ENCODE measurements at places on chromosomes 5 and 9.

- no peak for DNase-seq
Observed at GRCh38 chr5:124858612-124859011, 112.2 kb upstream of the ZNF608 start.

DNA sequence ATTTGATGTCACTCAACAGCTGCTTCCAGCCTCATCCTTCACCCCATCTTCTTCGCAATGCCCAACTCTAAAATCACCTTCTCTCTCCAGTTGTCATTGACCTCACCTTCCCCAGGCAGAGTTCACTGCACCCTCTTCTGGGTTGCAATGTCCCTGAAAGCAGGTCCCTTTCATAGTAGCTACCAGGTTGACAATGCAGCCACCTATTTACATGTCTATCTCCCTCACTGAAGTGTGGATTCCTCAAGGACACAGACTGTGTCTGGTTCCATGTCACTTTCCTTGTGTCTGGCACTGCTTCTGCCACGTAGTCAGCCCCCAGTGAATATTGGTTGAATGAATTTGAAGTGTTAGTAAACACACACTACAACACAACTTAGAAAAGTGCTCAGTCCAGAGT, 445.5 kb upstream of the WWC1 start:
- no peak for DNase-seq

DNA sequence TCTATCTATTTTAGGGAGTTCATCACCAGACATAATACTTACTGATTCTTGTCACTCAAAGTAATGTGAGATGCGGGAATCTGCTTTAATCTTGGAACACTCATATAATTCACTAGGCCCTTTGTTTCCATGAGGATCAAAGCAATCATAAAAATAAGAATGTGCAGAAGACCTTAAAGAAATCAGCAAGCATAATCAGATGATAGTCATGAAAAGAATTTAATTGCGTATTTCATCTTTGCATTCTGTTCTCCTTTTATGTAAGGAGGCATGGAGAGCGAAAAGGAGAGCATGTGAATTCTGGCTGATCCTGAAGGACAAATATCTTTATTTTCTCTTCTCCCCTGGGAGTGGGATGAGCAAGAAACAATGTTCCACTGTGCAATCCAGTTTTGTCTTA, 128.0 kb downstream of the RAB3C start:
- DNase-seq, result no peak

DNA sequence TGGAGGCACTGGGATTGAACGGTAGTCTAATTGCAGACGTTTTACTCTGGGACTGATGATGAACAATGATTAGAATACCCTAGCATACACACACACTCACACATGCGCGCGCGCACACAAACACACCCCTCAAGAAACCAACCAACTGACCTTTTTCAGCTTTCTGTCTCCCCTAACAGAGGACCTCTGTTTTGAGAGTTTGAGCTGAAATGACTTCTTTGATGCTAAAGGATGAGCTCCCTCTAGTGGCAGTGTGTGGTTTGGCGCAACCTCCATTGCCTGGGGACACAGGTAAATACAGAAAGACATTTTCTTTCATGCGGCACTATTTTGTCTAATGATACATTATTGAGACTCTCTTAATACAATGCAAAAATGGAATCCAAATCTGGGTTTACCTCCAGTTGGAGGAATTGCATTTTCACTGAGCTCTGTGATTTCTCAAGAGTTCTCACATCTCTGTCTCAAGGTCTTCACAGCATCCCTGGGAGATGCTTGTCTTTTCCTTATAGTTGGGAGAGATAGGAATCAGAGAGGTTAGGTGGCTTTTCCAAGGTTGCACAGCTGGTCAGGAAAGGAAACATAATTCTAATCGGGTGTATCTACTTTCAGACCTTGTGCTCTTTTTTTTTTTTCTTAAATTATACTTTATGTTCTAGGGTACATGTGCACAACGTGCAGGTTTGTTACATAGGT, 187.5 kb downstream of the TMEM38B start:
- DNase-seq, result peak; percentile 26

DNA sequence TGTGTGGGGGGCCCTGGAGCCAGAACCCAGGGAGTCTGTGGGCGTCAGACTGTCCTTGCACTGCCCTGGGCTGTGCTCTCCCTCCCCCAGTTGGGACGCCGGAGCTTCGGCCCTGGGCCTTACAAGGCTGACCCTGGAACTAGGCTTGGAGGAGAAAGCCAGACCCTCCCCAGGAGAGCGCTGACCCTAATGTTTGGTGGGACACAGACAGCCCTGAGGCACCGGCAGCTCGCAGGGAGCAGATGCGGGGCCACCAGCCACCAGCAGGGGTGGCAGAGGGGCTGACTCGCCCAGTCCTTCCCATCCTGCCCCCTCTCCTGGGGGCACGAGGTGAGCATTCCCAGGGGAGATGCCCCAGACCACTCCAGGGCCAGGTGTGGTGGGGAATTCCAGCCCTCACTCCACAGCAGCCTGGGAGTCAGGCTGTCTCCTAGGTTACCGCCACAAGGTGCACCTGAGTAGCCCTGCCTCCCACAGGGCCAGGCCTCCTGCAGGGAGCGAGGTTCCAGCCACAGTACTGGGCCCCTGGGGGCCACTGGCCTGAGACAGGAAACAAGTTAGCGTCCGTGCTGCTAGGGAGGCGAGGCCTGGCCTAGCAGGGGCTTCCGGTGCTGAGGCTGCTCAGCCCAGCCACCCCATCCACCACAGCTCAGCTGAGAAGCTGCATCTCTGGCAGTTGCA, 134.6 kb downstream of the OLFM1 start:
- no peak for DNase-seq

GRCh38 chr5:81207009-81207408, 26.1 kb upstream of the CKMT2 start:
- DNase-seq, result no peak

- DNase-seq, result no peak
Observed at GRCh38 chr5:109825450-109825849, 135.7 kb downstream of the MAN2A1 start.

DNA sequence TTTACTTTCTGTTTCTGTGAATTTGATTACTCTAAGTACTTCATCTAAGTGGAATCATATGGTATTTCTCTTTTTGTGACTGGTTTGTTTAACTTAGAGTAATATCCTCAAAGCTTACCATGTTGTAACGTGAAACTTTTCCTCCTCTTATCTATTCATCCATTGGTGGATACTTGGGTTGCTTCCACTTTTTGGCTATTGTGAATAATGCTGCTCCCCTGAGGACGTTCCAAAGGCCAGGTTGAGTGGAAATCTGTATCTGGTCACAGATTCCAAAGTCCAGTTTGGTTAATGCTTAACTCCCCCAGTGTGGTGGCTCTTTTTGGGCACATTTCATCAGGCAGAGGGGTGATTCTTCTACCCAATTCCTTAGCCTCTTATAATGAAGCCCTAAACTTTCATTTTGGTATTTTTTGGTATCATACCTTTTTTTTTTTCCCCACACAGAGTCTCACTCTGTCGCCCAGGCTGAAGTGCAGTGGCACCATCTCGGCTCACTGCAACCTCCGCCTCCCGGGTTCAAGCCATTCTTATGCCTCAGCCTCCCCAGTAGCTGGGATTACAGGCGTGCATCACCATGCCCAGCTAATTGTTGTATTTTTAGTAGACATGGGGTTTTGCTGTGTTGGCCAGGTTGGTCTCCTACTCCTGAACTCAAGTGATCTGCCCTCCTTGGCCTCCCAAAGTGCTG, 65.4 kb downstream of the CMYA5 start:
- no peak for DNase-seq

DNA sequence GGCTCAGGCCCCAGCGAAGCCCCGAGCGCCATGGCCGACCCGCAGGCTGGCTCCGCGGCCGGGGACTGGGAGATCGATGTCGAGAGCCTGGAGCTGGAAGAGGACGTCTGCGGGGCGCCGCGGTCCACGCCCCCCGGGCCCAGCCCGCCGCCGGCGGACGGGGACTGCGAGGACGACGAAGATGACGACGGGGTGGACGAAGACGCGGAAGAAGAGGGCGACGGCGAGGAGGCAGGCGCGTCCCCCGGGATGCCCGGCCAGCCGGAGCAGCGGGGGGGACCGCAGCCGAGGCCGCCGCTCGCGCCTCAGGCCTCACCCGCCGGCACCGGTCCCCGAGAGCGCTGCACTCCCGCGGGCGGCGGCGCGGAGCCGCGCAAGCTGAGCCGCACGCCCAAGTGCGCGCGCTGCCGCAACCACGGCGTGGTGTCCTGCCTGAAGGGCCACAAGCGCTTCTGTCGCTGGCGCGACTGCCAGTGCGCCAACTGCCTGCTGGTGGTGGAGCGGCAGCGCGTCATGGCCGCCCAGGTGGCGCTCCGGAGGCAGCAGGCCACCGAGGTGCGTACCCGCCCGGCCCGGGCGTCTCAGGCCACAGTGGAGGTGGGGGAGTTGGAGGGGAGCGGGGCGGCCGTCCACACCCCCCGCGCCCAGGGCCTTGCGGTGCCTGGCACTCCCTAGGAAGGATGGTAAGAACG, 1.6 kb downstream of the DMRT2 start:
- no peak for DNase-seq

GRCh38 chr9:22623236-22623635, 176.6 kb downstream of the DMRTA1 start:
- no peak for DNase-seq

DNA sequence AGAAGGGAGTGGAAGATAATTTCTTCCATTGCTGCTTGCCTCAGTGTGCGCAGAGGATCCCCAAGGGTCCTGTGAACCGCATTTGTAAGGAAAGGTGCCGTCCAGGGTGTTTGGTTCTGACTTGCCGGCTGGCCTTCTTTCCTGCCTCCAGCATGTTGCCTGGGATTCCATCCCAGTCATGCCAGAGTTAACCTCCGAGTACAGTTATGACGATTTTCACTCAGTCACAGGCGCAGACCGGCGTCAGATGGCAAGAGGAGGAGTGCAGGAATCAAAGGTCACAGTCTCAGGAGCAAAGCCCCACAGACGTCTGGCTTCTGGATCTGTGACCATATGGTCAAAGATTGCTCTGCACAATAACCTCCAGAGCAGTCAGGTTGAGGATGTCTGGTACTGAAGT, 5.9 kb upstream of the GADD45G start:
- DNase-seq, result no peak

- DNase-seq, result no peak
Observed at GRCh38 chr9:34559624-34560455, 29.7 kb downstream of the CNTFR start.

- no peak for DNase-seq
Observed at GRCh38 chr5:55188656-55189540, 15.9 kb upstream of the CDC20B start.

- no peak for DNase-seq
Observed at GRCh38 chr5:118963169-118963568, 25.2 kb downstream of the DTWD2 start.

GRCh38 chr5:83472508-83473345, 1.2 kb downstream of the VCAN start:
- no peak for DNase-seq

- DNase-seq, result no peak
Observed at GRCh38 chr9:76799473-76799872, 35.2 kb downstream of the PCA3 start.

GRCh38 chr9:3491450-3491849, 34.4 kb downstream of the RFX3 start:
- DNase-seq, result no peak

DNA sequence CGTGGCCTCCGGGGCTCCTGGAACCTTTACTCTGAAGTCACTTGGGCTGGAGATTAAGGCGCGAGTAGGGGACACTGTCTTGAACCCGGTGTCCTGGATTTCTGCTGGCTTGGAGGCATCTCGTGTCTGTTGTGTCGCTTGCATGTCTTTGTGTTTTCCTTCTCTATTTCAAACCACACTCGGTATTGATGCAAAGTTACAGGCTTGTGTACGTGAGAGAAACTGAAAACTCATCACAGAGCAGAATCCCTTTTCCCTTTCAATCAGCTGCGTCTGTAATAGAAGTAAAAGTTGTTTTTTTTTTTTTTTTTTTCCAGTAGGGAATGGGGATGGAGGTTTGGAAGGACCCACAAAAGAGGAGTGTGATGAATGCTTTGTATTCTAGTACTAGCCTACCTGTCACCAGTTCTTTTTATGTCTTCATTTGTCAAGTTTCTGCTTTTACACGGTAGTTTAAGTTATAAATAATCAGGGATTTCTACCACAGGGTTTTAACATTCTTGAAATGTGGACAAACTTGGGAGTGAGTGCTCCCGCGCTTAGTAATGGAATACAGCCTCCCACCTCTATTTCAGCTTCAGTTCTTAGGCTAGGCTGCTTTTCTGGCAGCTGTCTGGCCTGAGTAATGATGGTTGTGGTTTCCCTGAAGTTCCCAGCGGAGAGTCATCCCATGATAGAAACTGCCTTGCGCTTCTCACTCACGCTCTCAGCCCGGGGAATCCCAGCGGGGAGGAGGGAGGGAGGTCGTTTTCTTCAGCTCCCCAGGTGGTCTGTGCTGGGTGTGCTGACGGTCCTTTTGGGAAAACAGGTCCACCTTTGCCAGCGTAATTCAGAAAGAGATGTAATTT, 763 bp downstream of the TJP2 start:
- DNase-seq, result no peak

GRCh38 chr9:5633243-5633642, 4.3 kb downstream of the RIC1 start:
- no peak for DNase-seq

DNA sequence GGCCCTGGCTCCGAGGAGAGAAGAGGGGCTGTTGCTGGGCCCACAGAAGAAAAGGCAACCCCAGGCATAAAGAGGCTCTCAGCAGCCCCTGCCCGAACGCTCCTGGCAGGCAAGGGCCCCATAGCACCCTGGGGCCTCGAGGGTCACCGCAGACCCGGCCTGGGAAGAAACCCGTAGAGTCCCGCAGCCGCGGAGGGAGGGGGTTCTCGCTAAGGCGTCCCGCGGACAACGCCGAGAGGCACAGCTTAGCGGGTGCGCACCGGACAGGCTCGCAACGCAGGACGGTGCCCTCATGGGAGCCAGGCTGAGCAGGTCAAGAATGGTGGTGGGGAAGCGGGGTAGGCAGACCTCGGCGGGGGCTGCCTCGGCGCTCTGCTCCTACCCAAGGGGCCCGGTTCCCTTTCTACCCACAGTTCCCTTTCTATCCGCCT, 6.7 kb downstream of the PITX1 start:
- DNase-seq, result no peak

GRCh38 chr5:69187342-69187741, 2.0 kb upstream of the CENPH start:
- no peak for DNase-seq

GRCh38 chr9:126499005-126499910, 114.5 kb upstream of the LMX1B start:
- no peak for DNase-seq

- DNase-seq, result no peak
Observed at GRCh38 chr5:102523541-102524175, 24.9 kb upstream of the SLCO6A1 start.

- no peak for DNase-seq
Observed at GRCh38 chr9:89878687-89879086, 273.9 kb downstream of the GADD45G start.
